Osteocyte (in vitro differentiated cells): ENCODE measurements at places on chromosomes 16 and 17. TPM values are rescaled to one million over a fixed set of nuclear protein-coding genes. Genes with fewer than 3 reads are reported as not detected.

DNA sequence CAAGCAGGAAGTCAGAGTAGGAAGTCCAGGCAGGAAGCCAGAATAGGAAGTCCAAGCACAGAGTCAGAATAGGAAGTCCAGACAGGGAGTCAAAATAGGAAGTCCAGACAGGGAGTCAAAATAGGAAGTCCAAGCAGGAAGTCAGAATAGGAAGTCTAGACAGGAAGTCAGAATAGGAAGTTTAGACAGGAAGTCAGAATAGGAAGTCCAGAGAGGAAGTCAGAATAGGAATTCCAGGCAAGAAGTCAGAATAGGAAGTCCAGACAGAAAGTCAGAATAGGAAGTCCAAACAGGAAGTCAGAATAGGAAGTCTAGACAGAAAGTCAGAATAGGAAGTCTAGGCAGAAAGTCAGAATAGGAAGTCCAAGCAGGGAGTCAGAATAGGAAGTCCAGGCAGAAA is 105.3 kb upstream of the C16orf82 start:
- no peak for DNase-seq

DNA sequence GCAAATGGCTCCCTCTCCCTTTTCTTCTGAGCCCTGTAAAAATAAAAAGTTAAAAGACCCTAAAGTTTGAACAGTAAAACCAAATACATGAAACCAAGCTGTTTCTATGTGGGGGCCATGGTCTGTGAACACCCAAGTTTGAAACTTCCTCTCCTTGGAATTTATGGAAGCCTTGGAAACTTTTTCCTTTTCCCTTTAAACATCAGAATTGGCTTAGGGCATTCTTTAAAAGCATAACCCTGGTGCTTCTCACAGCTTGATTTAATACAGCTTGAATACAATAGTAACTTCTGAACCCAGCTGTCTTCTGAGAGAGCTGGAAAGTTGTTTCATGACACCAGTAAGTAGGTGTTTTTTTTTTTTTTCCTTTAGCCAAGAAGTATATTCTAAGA is 26.5 kb downstream of the NKD1 start:
- DNase-seq, result no peak

DNA sequence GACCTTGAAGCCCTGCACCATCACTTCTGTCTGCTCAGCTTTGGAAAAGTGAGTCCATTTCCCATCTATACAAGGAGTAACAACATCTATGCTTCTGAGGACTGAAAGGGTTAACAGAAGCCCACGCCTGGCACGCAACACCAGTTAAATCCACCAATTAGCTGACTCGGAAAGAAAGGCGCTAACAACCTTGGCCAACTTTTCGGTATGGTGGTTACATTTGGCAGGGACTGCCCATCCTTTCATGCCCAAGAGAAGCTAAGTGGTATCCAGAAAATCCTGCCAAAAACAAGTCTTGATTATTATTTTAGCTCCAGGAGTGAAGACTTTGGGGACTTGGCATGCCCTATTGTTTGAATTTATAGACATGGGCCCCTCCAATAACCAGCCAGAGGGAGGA is 202.3 kb upstream of the RPL38 start:
- DNase-seq, result no peak

DNA sequence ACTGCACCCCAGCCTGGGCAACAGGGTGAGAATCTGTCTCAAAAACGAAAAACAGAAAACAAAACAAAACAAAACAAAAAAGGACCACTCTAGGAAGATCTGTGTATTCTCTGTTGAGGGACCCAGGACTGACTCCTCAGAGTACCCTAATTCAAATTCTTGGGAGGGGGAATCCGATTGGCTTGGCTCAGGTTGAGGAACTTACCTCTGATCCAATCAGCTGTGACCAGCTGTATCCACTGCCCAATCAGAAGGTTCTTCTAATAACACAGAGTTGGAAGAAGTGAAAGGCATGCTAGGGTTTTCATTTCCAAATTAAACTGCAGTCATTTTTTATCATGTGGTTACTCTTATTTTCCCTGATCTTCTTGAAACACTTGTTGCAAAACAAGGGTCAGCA is 105.9 kb upstream of the CACNG3 start:
- no peak for DNase-seq

DNA sequence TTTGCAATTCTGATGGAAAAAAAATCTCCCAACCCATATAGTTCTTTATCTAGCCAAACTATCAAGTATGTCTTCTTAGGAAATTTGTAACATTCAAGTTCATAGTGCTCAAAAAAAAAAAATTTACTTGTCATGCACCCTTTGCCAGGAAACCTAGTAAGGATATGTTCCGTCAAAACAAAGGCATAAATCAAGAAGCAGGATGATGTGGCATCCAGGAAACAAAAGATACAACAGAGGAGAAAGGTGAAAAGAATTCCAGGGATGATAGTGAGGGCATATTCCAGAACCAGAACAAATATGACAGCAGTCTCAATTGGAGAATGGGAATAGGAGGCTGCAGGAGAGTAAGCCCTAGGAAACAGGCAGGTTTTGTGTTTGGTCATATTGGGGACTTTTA is 104.6 kb downstream of the SPAG9 start:
- no peak for DNase-seq

DNA sequence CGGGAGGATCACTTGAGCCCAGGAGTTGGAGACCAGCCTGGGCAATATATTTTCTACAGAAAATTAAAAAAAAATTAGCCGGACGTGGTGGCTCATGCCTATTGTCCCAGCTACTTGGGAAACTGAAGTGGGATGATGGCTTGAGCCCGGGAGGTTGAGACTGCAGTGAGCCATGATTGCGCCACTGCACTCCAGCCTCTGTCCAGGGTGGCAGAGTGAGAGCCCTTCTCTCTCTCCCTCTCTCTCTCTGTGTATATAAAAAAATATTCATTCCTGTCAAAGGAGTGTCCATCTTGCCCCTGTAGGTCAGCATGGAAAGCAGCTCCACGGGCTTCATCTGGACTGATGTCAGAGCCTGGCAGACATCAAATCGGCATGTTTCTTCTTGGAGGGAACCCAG is 31.2 kb downstream of the MGAT5B start:
- no peak for DNase-seq

DNA sequence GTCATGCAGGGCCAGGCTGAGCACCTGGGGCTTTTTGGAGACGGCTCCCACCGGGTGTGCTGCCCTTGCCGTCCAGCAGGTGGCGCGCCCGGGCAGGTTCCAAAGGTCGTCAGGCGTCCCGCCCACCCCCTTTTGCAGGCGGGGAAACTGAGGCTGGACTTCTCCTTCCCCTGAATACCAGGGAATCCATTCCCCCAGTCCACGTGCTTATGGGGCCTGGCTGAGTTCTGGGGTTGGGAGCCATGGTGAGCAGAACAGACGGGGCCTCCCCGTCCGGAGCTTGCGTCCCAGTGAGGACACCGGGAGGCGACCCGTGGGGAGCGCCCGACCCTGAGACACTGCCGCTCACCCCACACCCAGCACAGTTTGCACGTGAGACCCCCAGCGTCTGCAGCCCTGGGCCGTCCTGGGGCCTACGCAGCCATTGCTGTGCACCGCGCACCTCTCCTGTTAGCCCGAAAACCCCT is 51.8 kb upstream of the JPH3 start:
- DNase-seq, result no peak

DNA sequence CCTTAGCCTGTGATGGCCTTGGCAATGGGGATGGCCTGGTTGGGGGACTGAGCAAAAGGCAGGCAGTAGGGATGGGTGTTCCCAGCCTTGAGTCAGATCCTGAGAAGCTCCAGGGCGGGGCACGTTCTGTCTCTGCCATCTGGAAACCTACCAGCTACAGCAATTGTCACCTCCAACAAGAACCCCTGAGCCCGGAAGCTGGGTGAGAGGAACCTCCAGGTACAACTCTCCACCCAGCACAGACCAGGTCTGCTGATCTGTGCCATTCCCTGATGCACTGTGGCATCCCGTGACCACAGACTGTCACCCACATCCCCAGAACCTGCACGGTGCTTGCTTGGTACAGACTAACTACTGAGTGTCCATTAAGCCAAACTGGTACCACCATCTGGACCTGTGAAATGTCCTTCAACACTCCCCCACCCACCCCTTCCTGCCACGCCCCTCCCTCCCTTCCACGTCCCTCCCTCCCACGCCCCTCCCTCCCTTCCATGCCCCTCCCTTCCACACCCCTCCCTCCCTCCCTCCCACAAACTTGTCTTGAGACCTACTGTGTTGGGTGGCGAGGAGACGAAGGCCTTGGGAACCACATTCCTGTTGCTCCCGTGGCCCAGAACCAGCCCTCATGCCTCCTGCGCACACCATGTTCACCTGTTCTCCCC is 16.6 kb downstream of the MYO15B start:
- no peak for DNase-seq

- no peak for DNase-seq
These were observed 96.9 kb downstream of the RAB11FIP4 start for GRCh38 chr17:31488264-31488981.

DNA sequence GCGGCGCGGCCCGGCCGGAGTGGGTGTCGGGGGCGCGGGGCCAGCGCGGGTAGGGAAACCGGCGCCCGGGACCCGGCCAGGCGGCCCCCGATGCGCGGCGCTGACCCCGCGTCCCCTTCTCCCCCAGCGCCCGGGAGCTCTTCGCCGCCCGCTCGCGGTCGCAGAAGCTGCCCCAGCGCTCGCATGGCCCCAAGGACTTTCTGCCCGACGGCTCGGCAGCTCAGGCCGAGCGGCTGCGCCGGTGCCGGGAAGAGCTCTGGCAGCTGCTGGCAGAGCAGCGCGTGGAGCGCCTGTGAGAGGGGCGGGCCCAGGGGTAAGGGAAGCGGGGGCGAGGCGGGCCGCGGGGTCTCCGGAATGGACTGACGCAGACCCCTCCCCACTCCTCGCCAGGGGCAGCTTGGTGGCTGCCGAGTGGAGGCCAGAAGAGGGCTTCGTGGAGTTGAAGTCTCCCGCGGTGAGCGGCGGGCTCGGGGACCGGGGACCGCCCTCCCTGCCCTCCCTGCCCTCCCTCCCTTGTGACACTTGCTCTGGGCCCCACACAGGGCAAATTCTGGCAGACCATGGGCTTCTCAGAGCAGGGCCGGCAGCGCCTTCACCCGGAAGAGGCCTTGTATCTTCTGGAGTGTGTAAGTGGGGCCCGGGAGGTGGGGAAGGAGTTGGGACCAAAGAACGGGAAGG is 430 bp downstream of the TSEN54 start:
- DNase-seq, result no peak

DNA sequence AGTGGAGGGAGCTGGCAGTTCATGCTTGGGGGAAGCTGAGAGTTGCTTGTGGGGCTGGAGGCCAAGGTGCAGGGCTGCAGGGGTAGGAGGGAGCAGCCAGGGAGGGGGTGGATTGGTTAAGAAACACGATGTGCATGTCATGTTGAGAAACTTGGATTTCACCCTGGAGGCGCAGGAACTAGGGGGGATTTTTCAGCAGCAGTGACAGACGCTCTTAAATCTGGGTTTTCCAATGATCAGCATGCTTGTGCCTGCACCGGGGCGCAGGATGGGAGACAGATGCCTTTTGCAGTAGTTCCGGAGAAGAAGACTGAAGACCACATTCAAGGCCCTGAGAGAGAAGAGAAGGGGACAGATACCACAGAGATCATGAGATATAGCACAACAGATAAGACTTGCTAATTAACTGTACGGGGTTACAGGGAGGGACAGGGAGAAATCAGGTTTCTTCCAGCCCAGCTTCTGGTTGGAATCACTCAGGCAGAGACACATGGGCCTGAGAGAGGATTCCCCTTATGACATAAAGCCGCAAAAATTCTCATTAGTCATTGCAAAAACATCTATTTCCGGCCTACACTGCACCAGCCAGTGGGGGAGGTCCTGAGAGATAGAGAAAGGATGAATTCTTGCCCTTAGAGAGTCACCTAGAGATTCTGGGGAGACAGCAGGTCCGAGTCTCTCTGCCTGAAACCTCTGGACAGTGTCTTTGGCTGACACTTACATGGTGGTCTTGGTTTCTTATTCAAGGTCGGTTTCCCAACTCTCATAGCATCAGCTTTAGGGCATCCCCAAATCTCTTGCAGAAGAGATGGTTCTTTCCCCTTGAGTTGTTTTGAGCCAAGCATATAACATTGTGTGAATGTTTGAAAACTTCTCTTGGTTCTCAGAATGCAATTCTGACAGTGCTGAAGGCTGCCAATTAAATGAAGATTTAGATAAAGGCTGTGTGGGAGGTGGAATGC is 27.1 kb downstream of the CDH13 start:
- no peak for DNase-seq

- DNase-seq, result no peak
These were observed 1.4 kb downstream of the SOX9 start for GRCh38 chr17:72122010-72122764.

DNA sequence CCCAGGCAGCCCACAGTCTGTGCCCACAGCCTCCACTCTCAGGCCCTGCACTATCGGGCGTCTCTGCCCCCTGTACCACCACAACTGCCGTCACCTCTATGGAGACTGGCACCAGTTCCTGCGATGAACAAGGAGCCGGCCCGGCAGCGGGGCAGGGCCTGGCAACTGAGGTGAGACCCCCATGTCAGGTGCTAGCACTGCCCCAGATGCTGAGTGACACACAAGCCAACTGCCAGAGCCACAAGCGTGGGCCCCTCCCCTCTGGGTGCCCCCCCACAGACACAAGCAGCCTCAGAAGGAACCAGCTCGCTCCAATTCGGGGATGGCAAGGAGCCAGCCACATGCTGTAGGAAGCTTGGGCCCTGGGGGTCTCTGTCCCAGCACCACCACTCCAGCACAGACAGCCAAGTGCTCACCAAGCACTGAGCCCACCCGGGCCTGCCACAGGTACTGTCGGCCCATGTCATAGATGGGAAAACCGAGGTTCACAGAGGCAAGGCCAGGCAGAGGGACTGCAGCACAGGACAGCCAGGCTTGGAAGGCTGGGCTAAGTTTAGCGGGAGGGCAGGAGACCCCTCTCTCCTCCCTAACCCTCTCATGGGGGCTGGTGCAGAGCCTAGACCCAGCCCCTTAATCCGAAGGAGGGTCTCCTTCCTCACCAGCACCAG is 1.5 kb upstream of the PVALEF start:
- no peak for DNase-seq

Gene CCL8
- not detected in 2 replicates for total RNA-seq

Gene HSD11B2
- total RNA-seq, result 0.40 and 0.68 TPM in 2 replicates

Gene ADAM11
- total RNA-seq, result 1.0 and 1.7 TPM in 2 replicates
